H7 (cell line): ENCODE measurements at places on chromosomes 12 and 14.
A peak's percentile ranks its signal among the peaks of the same experiment; 100 is the strongest.

- DNase-seq = peak; percentile 83
Observed at GRCh38 chr14:54488318-54488645, 498 bp downstream of the GMFB start.

- DNase-seq = no peak
Observed at GRCh38 chr14:54667764-54668163, 100.8 kb downstream of the SAMD4A start.

GRCh38 chr14:76259029-76259735, 107.5 kb downstream of the GPATCH2L start:
- no peak for DNase-seq

- DNase-seq = peak; percentile 38
Observed at GRCh38 chr12:10364815-10365622, 24.8 kb downstream of the KLRK1 start.

DNA sequence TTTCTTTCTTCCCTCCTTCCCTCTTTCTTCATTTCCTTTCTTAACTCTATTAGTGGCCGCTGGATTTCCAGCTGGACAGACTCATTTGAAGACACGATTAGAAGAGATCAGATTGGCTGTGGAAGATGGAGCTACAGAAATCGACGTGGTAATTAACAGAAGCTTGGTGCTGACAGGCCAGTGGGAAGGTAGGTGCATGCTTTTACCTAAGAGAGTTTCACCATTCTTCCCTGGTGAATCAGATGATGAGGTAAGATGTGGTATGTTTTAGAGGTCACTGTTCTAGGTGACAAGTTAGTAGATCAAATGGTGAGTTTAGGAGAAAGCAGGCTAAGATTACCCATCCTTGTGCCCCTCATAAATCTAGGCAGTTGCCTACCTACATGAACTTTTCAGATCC, 51.6 kb downstream of the DERA start:
- DNase-seq = no peak

DNA sequence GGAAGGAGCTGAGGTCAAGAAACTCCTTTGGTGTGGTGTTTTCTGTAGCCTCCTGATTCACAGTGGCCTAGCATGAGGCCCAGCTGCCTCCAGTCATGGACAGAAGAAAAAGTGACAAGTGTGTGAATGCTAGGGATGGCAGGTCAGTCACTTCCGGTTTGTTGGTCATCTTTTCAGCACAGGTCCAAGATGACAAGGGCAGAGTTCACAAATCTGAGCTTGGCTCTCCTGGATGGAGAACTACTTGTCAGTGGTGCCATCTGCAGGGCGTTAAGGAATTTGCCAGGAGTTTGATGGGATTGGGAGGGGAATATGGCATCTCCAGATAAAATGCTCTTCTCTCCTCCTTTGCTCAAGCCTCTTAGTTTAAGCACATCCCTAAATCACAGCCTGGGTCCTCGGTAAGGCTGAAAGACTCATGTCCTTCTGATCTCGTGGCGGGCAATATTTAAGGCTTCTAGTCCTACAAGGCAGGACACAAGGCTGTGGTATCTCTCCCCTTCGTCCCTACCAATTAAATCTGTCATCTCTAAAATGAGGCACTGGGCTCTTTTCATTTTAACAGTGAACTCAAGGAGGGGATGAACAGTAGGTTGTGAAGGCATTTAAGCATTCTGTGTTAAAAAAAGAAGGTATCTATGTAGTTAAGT, 10.0 kb downstream of the TUBA1B start:
- peak; percentile 87 for DNase-seq

DNA sequence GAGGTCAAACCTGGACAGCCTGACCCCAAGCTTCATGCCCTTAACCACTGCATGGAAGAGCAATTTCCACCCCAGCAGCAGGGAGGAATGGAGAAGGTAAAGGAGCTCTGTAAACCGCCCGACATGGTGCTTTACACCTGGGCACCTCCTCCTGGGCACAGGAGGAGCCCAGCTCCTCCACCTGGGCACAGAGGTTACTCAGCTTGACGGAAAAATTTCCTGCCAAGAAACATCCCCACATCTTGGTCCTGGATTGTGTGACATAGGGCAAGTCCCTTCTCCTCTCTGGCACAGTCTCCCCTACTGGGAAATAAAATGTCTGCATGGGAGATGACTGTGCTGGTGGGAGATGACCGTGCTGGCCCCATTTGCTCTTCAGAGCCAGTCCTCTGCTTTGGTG, 40.8 kb downstream of the TTC7B start:
- no peak for DNase-seq
